ENCODE measurements at places on chromosomes 5 and 9.

DNA sequence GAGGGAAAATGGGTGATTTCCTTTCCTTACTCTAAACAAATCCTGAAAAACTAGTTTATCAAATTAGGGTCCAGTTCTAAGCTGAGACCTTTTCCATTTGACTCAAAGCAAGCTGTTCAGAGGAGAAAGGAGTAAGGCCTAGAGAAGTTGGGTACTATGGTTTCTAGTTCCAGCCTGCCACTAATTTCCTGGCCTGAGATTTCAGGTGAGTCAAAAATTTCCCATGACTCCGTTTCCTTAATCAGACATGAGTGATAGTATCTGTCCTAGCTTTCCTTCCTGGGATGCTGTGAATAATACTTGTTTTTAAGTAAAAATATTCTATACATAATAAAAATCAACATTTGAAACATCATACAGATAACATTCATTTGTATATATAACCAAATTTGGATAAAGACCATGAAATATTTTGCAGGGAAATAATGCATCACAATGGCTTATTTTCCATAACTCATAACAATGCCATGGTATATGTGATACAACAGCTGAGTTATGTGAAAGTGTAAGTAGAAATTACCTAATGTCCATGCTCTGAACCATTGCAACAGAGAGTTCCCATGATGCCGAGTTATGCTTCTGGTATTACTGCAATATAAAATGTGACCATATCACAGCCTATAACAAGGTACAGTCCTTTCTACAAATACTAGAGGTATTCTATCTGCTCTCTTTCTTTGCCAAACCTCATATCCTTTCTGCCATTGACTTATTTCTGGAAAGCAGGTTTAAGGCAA is 142.7 kb downstream of the MLLT3 start:
- no peak for DNase-seq

GRCh38 chr5:121430538-121430937 is 421.1 kb upstream of the FTMT start:
- DNase-seq: no peak

- no peak for DNase-seq
These were observed 71.9 kb downstream of the ARRDC3 start for GRCh38 chr5:91311168-91311696.

GRCh38 chr5:151338734-151339133 is 8.6 kb downstream of the SLC36A2 start:
- DNase-seq: no peak

DNA sequence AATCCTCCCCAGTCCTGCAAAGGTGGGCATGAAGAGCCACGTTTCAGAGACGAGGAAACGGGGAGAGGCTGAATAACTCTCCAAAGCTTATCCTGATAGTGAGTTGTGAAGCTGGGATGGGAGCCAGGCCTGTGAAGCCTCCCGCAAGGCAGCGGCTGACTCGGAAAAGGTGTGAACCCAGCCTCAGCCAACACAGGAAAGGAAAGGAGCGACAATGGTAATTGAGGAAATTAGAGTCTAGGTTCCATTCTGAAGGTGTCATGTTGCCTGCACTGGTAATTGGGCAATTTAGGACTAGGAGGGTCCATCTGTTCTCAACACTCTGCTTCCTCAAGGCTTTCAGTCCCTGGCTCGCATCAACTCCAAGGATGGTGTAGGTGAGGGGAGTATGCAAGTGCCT is 83.4 kb downstream of the LIFR start:
- DNase-seq: no peak

DNA sequence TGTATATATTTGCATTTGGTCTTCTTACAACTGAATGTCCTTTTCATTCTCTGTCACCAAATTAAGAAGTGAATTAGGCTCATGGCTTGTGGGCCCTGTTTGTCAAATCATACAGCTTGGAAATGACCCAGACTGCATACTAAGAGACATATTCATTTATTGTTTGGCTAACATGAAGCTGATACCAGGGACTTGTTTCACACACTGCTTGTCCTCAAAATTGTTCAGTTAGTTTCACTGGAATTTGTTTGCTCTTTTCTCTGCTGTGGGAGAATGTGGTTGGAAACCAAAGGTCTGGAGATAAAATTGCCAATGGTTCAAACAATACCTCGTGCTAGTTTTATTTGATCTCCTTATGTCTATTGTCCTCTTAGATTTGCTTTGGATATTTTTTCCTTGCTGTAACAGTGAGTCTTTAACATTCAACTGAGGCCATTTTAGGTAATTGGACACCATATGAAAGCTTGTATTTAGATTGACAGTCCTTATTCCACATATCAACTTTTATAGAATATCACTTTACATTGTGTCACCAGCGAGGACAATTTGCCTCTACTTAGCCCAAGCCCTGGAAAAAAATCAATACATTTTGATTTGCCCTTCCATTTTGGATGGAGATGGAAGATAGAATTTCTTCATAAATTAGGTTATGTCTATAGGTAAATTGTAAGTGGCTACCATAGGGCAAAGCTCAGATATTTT is 144.3 kb upstream of the MTAP start:
- DNase-seq: no peak

DNA sequence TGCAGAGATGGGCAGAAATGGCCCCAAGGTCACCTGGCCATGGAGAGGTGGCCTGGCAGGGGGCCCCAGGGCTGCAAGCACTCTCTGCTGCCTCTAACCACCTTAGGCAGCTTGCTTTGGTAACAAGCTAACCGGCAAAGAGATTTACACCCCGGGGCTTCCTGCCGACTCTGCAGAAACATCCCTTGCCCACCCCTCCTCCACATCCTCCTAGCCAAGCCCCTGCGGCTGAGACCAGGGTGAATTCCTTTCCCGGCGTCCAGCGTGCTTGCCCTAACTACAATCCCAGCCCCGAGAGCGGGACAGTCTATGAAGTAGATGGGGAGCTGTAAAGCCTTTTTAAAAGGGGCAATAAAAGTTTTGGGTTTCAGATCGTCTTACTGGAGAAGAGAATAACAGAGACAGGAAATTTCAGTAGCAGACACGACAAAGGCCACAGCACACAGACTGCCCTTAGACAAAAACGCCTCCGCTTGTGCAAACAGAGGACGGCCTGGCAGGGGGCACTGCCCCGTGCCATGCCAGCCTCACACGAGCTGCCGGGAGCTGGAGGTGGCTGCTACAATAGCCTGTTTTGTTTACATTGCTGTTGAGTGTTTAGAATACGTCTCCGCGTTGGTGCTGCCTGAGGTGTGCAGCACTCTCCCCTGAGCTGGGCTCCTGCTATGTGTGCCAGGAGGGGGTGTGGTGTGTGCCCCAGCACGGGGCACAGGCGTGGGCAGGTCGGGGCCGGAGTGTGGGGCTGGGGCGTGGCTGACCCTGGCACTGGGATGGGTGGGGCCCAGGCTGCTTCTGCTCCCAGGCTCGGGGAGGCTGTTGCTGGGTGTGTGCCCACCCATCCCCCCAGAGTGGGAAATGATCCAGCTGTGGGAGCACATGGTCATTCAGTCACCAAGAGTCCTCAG is 15.3 kb downstream of the MYMK start:
- DNase-seq: no peak

DNA sequence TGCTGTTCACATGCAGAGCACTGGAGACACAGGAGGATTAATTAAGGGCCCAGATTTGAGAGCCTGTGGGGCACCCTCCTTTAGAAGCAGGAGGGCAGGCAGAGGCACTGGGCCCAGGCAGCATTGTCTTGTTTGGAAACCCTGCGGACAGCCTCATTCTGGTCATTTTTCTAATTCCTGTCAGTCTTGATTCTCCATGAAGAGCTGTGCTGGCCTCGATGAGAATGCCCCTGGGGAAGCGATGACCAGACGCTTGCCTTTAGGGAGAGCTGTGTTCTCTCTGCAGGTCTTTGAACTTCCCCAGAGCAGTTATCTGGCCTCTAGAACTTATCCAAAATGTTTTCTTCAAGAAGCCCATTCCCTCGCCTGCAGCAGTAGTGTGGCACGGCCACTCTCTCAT is 117.8 kb upstream of the PTCH1 start:
- DNase-seq: no peak

DNA sequence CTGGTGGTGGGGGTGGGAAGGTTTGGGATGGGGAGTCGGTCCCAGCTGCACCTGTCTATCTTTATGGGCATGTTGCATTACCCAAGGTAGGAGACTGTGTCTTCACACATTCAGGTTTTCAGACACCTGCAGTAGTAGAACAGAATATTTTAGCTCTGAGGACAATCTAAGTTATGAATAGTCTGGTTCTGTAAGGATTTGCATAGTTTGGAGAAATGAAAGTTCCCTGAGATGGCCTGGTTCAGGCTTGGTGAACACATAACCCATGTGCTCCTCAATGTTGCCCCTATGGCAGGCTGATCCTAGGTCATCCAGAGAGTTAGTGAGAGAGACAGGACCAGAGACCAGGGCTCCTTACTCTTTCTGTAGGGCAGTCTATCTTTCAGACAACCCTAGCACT is 20.7 kb downstream of the TNFSF8 start:
- DNase-seq: no peak

- DNase-seq: no peak
These were observed 644 bp upstream of the CTNNAL1 start for GRCh38 chr9:109013679-109014607.

- DNase-seq: no peak
These were observed 57.3 kb downstream of the DAPK1 start for GRCh38 chr9:87554976-87555375.

- DNase-seq: no peak
These were observed 4.9 kb downstream of the AKNA start for GRCh38 chr9:114382699-114383520.

DNA sequence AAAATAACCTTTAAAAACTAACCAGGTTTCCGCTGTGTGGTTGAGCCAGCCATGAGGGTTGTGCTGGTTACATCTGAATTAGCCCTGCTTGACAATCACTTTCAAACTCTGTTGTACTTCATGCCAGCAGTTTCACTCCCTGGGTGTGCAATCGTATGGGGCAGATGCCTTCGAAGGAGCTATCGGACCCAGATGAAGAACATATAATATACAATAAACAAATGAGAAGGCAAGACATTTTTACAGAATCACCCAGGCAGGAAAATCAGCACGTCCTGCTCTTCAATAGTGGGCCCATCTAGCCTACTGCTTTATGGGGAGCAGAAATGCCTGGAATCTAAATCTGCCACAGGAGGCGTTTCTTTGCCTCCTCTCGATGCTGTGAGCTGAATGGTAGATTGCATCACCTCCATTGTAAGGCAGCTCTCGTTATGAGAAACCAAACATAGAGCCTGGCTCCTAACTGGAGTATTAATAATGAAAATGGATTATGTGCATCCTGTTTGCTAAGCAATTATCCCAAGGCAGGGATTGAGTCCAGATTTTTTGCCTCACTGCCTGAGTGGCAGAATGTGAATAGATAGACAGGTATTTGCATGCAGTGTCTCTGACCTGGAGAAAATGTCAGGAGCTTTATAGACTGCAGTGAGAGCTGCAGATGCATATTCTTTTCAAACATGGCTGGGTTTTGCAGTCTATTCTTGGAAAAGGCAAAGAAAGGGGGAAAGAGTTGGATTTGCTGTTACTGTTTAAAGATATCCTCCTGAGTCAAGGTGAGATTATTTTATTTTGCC is 143.3 kb upstream of the SMARCA2 start:
- DNase-seq: no peak

GRCh38 chr9:118533101-118533500 is 828.9 kb downstream of the TLR4 start:
- no peak for DNase-seq

GRCh38 chr9:38000332-38000731 is 68.7 kb downstream of the SHB start:
- DNase-seq: no peak

GRCh38 chr9:124776954-124777648 is at the start of gene OLFML2A:
Gene OLFML2A (plus strand): TSS chr9:124777133. CDS start chr9:124777271, 138 bp downstream.
- no peak for DNase-seq
